Urinary bladder (tissue), 4 donors: ENCODE measurements at places on chromosomes 4 and X. TPM values are rescaled to one million over a fixed set of nuclear protein-coding genes. Genes with fewer than 3 reads are reported as not detected.

DNA sequence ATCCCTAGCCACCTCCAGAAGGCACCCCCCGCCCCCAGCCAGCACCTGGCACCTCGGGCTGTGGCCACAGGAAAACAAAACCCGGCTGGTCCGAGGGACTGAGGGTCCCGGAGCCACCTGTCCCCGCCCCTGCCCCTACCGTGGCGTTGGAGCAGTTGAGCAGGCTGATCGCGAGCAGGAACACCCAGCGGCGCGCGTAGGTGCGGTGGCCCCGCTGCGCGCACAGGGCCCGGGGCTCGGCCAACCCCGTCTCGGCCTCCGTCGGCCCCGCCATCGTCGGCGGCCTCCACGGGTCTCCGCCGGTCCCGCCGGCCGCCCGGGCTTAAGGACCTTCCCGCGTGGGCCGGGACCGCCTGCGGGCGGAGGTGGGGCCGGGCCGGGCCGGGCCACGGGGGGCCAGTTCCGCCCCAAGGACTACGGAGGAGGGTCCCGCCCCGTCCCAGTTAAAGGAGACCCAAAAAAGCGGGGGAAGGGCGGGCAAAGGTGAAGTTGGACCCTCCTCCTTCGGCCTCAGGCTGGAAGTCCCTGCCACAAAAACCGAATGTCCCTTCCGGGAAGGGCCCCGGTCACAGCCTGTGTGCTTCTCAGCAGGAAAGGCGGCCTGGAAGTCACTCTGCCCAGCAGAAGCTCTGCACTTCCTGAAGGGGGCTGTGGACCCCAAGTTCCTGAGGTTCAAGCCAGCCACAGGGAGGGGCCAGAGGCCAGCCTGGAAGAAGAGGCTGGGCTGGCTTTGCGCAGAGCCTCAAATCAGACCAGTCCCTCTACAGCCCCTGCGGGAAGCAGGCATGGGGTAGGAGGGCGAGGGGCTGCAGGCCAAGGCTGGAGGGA, at the start of gene SLC49A3:
Gene SLC49A3, minus strand, starts transcription at position 298 of the 828 bp plus-strand sequence. Its CDS starts 24 bp downstream, at position 274.
- DNase-seq = no peak

DNA sequence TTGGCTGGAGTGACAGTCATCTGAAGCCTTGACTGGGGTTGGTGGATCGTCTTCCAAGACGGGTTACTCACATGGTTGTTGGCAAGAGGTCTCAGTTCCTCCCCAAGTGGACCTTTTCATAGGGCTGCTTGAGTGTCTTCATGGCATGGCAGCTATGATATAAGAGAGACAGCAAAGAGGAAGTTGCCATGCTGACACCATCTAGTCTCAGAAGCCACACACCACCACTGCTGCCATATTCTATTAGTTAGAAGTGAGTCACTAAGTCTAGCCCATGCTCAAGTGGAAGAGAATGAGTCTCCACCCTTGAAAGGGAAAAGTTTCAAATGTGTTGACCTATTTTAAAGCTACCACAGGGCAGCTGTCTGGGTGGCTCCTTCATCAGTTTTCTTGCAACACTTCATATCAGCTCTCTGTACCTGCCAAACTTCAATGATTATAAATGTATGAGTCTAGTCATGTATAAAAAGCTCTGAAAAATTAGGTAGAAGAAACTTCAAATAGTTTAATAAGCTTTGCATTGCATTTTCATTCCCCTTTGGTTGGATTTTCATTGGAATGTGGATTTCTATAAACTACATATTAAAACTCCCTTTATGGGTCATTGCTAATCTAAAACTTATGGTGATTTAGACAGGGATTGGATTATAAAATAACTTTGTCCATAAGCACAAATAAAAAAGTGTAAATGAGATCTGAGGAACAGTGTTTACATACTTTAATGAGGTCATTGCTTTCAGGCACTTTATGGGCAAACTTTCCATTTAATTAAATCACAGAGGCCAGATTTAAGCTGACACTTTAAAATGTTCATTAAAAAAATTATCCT, 68.0 kb upstream of the ATXN3L start:
- DNase-seq = no peak

Gene OPRPN
- total RNA-seq = not detected

Gene TKTL1
- 0.32 TPM for total RNA-seq

GRCh38 chr4:159487284-159487747, 384.4 kb downstream of the RAPGEF2 start:
- peak; percentile 46 for DNase-seq

- no peak for DNase-seq
Observed at GRCh38 chrX:54076903-54077302, 32.6 kb upstream of the PHF8 start.

DNA sequence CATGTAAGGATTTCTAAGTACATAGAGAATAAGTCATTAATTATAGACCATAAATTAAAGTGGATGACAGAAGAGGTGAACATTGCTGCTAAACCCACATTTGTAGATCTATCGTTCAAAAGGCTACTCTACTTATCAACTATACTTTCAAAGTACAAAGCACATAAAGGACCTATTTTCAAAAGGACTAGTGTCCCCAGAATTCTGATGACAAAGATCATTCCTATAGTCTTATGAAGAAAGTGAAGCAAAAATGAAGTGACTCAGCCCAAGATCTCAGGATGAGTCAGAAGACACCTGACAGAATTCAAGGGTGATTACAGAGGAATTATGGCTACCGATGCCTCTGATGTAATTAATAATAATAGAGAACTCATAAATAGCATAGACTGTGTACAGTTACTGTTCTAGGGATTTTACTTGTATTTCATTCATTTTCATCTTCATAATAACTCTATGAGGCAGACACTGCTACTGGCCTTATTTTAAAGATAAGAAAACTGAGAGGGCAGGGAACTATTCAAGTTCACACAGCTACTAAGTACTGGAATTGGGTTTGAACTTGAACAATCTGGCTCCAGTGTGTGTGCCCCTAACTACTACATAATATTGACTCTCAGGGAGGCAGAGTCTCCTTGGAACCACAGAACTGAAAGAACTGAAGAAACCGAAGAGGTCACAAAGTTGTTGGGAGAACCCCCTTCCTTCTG, 17.1 kb downstream of the USP46 start:
- no peak for DNase-seq

DNA sequence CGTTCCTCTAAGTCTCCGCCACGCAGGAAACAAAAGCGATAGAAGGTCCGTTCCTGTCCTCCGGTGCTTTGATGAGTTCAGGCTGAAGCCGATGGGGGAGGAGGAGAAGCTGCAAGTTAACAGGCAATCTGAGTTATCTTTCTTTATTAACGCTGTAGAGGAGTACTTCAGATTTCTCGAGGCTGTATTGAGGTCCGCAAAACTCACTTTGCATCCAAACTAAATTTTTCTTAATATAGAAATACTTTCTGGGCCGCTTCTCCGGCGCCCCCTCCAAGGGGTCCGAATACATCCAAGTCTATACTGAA, 395 bp upstream of the SOWAHB start:
- no peak for DNase-seq

- no peak for DNase-seq
Observed at GRCh38 chr4:41572516-41572915, 34.6 kb downstream of the LIMCH1 start.

- no peak for DNase-seq
Observed at GRCh38 chr4:179762840-179763239, 2320.6 kb upstream of the AGA start.

Gene CLNK
- total RNA-seq = 1.2 TPM

GRCh38 chrX:153739754-153740486, 15.3 kb downstream of the ABCD1 start:
- DNase-seq = no peak

DNA sequence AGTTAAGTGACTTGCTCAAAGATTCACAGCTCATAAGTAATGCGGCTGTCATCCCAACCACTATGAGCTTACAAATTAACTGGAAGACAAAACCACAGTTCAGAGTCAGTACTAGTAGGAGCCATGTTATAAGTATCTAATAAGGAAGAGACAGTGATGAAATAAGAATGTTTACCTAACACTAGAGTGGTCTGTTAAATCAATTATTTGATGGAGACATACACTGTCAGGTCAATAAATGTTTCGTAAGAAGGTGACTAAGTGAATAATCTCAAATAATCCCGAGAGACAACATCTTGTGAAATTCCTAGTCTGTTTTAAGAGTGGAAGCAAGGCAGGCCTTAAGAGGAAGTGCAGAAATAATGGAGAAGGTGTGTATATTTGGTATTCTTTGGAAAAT, 25.8 kb upstream of the AMELX start:
- DNase-seq = no peak
